HAP-1 (cell line): ENCODE measurements at places on chromosomes 13 and 19.
A peak's percentile ranks its signal among the peaks of the same experiment; 100 is the strongest.

GRCh38 chr13:21152251-21152899 lies 24.0 kb downstream of the SKA3 start:
- no peak for DNase-seq

DNA sequence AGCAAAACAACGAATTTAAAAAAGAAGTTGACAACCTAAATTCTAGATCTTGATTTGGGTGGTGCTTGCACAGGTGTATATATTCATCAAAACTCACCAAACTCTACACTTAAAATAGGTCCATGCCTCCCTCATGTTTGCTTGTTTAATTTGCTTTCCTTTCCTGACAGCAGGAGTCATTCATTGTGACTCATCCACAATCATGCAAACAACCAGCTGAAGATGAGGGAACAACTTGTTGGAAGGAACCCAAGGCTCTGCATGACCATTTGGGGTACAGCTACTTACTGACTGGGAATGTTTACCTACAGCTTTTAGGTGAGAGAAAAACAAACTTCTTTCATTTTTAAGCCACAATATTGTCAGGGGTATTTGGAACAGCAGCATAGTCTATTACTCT lies 96.6 kb downstream of the RXFP2 start:
- DNase-seq: no peak

GRCh38 chr13:92745258-92745657 lies 481.3 kb upstream of the GPC6 start:
- no peak for DNase-seq

DNA sequence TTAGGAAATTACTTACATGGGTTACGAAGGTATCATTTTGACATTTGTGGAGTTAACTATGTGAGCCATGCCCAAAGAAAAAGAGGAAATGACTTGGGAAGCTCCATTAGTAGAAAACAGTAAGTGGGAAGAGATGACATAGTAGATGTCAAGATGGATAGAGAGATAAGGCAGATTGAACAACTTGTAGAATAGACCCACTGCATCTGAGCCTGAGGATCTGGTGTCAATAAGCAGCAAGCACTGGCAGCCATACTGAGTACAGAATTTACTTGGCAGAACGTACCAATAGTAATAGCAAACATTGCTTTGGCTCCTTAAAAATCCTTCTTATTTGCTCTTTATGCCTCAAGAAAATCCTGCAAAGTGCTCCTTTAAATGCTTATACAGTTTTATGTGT lies 203.8 kb downstream of the GPC6 start:
- DNase-seq: no peak

DNA sequence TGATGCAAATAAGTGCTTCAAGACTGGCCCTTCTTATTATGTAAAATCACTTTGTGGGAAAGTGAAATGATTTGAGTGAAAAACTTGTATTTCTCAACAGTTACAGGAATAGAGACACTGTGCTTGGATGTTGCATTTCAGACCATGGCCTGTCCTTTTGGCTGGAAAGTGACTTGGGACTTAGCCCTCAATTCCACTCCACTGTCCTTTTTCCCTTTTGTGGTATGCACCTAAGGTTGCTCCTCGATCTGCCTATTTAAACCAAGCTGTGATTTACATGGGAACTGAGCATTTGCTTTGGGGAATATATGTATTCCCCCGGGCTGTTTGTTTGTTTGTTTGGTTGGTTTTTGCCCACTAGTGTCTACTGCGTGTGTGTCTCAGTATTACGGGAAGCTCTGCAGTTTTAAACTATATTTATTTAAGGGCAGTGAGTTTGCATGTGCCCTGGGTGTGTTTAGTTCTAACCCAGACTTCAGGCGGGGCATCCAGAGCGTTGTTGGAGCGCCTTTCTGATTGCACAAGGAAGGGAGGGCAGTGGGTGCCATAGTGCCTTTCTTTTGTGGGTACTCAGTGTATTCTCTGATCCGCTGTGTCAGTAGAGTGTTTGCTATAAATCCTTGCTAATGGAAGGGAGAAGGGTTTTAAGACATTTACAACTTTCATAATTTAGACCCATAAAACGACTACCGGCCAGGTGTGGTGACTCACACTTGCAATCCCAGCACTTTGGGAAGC lies 18.2 kb upstream of the RNF113B start:
- DNase-seq: no peak

- no peak for DNase-seq
Observed at GRCh38 chr13:22168437-22169190, 497.7 kb downstream of the FGF9 start.

- DNase-seq: no peak
Observed at GRCh38 chr19:15669891-15670290, 3.0 kb upstream of the CYP4F12 start.

- no peak for DNase-seq
Observed at GRCh38 chr13:36166046-36166445, 34.9 kb upstream of the DCLK1 start.

- no peak for DNase-seq
Observed at GRCh38 chr13:49488563-49488962, 7.2 kb upstream of the PHF11 start.

DNA sequence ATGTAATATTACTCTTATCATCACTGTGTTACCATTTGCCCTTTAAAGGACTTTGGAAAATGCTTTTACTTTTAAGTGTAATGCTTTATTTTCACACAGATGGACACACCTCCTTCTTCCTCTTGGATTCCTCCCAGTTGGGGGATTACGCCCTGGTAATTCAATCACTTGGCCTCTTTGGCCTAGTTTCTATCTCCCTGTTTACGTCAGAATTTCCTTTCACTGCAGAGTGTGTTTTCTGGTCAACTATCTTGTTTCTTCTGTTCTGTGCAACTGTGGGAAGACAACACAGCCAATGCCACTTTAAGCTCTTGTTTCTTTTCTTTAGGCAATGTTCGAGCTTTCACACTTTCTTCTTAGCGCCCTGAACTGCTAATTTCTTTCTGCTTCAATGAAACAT lies 257.3 kb upstream of the MAB21L1 start:
- no peak for DNase-seq

DNA sequence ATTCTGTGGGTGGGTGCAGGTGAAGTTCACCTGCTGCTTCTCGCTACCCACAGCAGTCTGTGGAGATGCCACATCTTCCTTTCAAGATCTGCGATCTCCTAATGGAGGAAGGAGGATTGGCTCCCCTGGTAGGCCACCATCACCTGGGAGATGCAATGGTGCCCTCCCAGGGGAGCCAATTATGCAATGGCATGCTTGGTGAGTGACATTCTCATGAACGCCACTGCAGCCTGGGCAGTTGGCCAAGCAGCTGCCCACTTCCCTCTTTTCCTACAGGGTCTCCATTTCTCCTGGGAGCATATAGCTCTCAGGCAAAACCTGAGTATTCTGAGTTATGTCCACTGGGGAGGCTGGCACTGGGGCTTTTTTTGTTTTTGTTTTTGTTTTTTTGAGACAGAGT lies 83.5 kb upstream of the KCTD15 start:
- DNase-seq: no peak

GRCh38 chr13:50539791-50540530 lies 303.5 kb downstream of the DLEU7 start:
- no peak for DNase-seq

- DNase-seq: peak; percentile 70
Observed at GRCh38 chr19:16829010-16829821, at the start of gene SIN3B. SIN3B (plus strand) TSS chr19:16829398; CDS start chr19:16829421, 23 bp downstream.

GRCh38 chr19:44626048-44626624 lies 12.8 kb downstream of the IGSF23 start:
- DNase-seq: no peak

- DNase-seq: no peak
Observed at GRCh38 chr19:45264781-45265317, 13.8 kb downstream of the MARK4 start.

DNA sequence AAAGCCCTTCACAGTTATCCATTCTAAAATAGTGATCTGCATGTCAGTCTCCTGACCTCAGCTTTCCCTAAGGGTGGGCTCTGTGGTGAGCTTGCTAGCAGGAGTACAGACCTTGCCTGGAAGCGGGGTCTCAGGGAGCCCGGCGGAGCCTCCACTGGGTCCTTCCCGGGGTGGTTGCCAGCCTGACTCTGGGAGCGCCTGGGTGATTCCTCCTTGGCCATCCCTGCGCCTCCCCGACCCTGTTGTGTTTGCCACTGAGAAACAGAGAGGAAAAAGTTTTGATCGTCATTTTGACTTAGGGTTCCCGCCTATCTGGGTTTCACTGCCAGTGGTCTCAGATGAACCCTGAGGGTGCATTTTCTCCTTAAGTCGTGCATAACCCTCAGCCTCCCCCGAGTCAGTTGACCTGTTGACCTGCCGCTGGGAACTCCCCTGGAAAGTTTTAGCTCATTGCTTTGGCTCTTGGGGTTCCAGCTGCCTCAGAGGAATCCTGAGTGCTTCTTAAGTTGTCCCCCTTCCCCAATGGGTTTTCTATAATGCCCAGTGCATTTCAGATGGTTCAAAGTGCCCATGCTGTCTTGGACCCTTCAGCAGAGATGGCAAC lies 117.8 kb downstream of the RAB20 start:
- no peak for DNase-seq

DNA sequence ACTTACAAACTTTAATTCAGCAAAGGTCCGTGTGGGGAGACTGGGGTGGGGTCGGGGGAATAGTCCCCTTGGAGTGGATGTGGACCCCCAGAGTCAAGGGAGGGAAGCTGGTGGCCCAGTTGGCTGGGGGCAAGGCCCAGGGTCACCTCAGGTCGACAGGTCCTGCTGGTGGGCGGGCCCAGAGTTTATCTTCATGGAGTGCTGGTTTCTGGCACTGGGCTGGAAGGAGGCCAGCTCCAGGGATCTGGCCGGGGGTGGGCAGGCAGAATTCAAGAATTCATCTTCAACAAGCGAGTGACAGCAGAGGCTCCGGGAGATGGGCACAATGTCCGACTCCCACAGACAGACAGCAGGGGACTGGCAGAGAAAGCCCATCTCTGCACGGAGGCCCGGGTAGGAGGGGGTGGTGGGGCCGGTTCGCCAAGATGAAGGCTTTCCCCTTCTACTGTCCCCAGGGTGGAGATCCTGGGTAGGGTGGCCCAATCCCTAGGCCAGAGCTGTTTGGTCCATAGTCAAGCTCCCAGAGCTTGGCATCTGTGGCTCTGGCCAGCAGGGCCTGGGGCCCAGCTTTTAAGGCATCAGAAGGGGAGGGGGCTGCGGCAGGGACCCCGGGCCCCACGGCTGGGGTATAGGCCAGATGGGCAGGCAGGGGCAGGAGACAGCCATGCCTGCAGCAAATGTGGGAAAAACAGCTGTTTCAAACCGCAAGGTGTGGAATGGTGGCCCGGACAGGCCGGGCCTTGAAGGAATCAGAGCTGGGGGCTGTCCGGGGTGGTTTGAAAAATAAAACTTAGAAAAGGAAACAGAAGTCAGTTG lies 622 bp upstream of the FDX2 start:
- DNase-seq: no peak

DNA sequence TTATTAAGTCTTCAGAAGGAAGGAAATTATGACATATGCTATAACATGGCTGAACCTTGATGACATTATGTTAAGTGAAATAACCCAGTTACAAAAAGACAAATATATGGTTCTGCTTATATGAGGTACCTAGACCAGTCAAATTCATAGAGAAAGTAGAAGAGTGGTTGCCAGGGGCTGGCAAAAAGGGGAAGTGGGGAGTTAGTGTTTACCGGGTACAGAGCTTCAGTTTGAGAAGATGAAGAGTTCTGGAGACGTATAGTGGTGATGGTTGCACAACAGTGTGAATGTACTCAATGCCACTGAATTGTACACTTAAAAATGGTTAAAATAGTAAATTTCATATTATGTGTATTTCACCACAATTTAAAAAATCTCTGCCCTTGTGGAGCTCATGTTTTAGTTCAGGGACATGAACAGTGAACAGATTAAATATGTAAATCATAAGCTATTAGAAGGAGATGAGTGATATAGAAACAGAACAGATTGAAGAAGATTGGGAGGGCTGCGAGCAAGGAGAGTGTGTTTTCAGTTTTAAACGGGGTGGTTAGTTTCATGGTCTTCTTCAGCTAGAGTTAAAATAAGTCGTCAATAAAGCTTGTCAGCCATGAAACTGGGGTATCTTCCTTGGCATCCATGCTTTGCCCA lies 355.2 kb downstream of the KCNRG start:
- DNase-seq: no peak

DNA sequence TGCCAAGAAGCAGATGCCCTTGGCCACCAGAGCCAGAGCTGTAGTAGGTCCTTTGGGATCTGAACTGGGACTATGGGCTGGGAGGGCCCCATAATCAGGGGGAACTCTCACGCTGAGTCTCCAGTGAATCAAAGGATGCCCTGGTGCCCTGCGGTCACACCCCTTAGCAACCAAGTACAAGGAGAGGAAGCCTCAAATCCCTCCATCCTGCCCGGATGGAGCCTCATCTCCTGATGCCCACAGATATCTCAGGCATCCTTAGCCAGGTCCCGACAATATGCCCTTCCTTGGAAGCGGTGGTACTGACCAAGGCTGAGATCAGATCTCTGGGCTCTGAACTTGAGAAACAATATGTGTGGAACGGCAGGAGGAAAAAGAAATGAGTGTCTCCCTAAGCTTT lies 1.7 kb downstream of the PLEKHA4 start:
- DNase-seq: no peak

GRCh38 chr13:39875111-39875987 lies 219.9 kb downstream of the COG6 start:
- DNase-seq: no peak
